ENCODE measurements at places on chromosomes 4 and X.

DNA sequence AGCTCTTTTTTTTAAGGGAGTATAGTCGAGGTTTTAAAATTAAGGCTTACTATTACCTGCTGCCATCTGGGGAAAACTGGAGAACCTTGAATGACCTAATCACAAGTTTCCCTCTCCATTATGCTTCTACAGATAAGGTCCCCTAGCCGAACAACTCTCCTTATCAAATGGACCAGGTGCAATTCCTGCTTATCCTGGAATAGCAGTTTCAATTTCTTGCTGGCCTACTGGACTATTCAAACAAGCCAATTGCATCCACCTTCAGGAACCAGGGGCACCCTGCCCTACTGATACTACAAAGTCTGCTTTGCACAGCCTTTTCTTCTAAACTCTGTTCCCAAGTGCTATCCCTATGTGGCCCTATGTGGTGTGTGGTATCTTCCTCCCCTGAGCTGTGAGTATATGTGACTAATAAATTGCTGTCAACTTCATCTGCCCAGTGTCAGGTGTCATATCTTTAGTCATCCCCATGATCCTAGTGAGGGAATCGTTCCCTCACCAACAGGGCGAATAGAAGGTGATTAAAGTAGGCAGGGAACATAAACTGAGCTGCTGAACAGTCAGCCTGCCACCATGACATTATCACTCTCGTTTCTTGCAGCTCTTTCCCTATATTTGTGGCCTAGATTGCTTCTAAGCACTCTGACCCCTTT lies 128.5 kb downstream of the ATG4A start:
- DNase-seq, result no peak

DNA sequence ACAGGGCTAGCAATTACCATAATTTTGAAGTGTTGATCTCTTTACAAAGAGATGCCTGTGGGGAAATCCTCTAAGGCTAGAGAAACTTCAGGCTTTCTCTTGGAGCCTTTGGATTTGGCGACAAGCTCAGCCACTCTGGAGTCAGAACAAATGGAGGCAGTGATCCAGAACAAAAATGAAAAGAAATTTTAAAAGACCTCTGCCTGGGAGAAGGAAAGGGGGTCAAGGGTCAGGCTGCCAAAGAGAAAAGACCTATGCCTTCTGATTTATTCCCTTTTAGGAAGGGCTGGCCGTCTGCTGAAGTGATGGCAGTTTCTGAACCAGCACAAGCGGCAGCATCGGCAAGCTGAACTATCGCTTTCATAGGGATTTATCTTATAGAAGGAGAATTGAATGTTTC lies 140.8 kb upstream of the SFRP2 start:
- no peak for DNase-seq

DNA sequence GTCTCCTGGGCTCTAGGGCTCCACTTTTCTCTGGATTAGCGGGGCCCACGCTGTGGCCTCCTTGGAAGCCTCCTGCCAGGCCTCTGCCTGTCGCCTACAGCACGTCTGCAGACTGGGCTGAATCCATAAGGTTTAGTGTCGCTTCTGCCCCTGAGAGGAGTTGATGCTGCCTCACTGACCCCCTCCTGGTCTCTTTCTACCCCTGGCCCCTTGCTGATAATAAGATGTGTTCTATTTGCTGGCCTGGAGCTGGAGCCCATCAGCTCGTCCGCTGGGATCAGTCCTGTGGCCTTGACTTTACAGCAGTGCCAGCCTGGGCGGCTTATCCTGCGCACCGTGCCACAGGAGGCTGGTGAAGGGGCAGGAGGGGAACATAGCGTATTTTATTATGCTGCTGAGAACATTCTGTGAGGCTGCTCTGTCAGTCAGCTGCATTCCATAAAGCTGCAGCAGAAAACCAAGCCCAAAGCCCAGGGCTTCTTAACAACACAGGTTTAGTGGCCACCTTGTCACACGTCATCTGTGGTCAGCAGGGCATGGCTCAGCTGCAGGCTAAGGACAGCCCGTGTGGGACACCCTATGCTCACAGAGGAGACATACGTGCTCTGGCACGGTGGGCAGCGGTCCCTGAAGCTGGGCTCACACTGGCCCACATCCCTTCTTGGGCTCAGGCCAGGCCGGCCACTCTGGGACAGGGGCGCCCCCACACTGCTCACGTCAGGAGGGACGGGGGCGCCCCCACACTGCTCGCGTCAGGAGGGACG lies 29.3 kb upstream of the HGFAC start:
- DNase-seq, result no peak

DNA sequence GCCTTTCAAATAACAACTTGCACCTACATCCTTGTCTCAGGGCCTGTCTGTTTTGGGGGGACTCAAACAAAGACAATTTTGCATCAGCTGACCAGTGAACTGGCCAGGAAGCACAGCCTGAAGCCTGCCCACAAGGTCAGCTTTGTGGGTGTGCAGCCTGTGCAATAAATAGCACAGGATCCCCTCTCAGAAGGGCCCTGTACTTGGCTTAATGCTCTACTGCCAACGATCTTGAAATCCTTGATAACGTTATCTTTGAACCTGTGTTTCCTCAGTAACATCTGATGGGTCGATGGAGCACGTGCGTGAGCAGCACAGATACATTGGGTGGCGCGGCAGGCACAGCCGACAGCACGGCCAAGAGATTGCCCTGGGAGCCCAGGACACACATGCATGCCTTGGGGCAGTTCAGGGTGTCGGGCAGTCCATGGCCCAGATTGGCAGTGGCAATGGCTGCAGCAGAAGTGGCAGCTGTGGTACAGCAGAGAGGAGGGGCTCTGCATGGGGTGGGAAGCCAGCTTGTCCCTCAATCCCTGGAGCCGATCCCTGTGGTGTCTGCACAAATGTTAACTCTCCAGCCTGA lies 58.8 kb upstream of the ATP6AP2 start:
- DNase-seq, result no peak

GRCh38 chr4:87066403-87067123 lies 131.8 kb downstream of the AFF1 start:
- DNase-seq, result no peak

- DNase-seq, result no peak
These were observed 1421.9 kb downstream of the PCDH7 start for GRCh38 chr4:32142075-32142474.

DNA sequence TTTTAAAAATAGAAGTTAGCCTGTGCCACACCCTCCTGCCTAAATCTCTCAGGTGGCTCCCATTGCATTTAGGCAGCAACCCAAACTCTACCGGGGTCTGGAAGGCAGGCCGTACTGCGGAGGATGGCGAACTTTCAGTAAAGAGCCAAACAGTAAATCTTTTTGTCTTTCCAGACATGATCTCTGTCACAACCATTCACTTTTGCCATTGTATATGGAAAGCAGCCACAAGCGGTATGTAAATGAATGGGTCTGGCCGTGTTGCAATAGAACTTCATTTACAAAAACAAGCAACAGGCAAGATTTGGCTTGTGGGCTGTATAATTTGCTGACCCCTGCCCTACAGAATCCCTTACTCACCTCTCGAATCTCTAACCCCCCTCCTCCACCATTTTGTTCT lies 3.3 kb downstream of the RADX start:
- DNase-seq, result no peak

DNA sequence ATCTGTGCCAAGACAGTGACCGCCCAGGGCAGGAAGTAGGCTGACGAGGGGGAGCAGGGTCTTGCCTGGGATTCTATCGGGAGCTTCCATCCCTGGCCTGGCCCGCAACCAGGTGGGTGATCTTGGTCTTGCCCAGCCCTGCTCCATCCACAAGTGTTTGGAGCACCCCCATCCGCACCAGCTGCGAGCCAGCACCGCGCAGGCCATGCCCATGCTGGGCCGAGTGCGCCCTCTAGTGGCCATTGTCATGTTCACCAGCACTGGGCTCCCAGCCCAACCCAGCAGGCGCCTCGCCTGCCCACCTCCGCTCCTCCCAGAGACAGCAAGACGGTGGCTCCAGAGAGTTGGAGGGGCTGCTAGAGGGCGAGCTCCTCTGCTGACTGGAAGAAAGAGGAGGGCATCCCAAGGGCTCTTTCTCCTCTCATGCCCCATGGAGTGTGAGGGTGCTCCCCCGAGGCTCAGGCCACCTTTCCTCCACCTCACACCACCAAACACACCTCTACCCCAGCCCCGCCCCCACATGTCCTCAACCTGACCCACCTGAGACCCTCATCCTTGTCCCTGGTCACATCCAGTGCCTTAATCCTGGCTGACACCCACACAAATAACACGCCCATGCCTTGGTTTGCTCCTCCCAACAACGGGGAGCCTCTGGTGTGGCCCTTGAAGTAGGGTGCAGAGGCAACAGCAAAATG lies 9.8 kb upstream of the ATP2B3 start:
- DNase-seq, result peak; percentile 81

DNA sequence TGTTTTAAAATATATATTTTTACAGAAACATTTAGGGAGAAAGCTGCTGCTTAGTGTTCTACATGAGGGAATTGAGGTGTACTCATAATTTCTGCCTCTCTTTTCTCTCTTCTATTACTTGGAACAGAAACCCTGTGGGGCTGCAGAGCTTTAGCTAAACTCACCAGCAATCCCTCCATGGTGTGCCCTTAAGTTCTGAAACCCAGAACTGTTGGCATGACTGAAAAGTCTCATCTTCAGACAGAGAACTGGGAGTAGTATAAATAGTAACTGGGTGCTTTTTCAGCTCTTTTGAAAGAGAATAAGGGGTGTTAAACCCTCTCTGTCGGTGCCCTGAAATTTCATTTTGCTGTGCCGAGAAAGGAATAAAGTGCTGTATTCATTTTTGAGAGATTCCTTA lies 294.9 kb upstream of the BOD1L1 start:
- no peak for DNase-seq

- no peak for DNase-seq
These were observed 207.8 kb upstream of the DCAF8L1 start for GRCh38 chrX:28189011-28189410.

DNA sequence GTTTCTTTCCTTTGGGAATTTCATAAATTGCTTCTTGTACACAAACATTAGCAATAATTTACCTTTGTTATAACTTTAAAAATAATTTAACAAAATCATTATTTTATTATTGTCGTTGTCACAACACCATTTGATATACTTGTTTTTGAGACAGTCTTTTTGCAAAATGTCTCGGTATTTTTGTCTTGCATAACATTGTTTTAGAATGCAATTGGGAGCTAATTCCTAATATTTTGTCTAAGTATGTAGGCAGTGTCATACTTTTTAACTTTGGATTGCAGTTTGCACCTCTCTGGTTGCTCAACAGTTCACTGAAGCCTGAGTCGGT lies 340 bp upstream of the CFAP299 start:
- no peak for DNase-seq

- no peak for DNase-seq
These were observed 53.3 kb upstream of the LNX1 start for GRCh38 chr4:53644607-53645006.

GRCh38 chr4:182770259-182770995 lies 146.8 kb downstream of the DCTD start:
- no peak for DNase-seq

DNA sequence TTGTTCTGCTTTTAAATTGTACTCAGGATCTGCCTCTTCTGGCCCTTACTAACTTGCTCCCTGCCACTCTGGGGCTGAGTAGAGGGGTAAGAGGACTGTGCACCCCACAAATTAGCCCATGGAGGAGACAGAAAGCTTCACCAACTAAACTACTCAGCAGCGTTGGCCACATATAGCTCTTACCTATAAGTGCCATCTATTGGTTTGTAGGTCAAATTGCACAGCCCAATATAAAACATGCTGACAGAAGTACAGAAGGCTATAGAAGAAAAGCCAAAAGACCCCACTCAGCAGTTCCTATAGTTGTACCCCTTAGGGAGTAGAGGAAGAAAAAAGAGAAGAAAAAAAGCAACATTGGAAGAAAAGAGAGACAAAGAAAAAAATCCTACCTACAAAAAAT lies 341.2 kb upstream of the FMR1 start:
- DNase-seq, result no peak

GRCh38 chr4:33577791-33578190 lies 2666.5 kb downstream of the ARAP2 start:
- no peak for DNase-seq

DNA sequence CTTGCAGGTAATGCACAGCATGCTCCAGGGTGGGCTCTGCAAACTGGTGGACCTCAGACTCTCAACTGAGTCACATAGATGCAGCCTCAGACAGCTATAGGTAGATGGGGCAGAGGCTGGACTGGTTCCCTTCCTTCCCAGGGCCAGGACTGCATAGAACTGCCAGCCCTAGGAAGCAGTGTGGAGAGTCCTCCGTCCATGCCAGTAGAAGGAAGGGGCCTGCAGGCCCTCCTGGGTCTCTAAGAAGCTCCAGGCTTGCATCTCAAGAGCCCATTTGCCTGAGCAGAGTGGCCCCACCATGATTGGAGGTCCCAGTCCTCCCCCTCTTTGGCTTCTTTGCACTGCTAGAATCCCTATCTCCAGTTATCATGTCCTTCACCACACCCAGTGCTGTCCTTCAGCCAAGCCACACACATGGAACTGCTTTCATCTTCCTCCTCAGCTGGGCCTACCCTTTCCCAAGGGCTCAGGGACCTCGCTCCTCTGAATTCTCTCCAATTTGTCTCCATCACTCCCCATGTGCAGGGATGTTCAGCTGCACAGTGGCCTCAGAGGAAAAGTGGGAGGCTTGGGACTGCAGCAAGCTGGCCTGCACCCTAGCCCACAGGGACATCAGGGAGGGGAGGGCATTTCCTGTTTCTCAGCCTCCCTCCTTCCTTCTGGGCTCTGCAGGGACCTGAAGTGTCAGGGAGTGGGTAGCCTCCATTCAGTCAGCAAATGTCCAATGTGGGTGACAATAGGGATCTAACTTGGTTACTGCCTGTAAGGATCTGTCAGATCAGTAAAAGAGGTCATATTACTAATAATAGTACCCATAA lies 146.0 kb downstream of the PJA1 start:
- DNase-seq, result no peak

- no peak for DNase-seq
These were observed 7.9 kb downstream of the PDLIM5 start for GRCh38 chr4:94459462-94460161.

GRCh38 chr4:159024266-159024665 lies 78.6 kb upstream of the RAPGEF2 start:
- DNase-seq, result no peak

Data from T-cell (primary cell).